ENCODE measurements at places on chromosomes 6 and 20. TPM values are rescaled to one million over a fixed set of nuclear protein-coding genes. Genes with fewer than 3 reads are reported as not detected.

DNA sequence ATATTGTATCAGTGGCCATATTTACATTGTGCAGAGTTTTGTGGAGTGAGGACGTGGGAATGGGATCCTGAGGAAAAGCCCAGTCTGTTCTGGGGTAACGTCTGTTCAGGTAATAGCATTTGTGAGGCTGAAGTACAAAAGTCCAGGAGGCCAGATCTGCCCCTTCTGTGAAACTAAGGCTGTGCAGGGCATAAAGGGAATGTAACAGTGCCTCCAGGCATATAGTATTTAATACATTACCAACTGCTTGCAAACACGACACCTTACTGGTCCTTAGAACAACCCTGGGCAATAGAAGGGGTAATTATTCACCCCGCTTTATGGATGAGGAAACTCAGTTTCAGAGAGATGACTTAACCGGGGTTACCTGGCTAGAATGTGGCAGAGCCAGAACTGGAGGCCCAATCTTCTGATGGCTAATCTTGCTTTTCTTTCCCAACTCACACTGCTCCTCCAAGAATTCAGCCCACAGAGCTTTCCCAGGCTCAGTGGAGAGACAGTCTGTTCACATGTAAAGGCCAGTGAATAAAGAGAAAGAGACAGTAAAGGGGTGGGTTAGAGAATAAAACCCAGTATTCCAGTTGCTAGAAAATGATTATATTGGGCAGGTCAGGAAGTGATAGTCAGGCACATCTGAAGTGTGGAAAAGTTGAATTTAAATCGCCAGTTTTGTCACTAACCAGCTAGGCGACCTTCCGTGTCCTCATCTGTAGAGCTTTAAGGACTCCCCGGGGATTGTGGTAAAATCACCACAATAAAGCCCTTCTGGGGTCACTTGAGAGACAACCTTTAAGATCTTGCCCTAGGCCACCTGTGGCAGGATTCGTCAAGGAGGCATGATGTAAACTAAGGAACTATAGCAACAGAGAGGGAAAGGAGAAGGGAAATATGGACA lies 280.7 kb upstream of the CITED2 start:
- no peak for DNase-seq

GRCh38 chr20:45969712-45970634 lies 2.0 kb downstream of the ZNF335 start:
- DNase-seq, result no peak

DNA sequence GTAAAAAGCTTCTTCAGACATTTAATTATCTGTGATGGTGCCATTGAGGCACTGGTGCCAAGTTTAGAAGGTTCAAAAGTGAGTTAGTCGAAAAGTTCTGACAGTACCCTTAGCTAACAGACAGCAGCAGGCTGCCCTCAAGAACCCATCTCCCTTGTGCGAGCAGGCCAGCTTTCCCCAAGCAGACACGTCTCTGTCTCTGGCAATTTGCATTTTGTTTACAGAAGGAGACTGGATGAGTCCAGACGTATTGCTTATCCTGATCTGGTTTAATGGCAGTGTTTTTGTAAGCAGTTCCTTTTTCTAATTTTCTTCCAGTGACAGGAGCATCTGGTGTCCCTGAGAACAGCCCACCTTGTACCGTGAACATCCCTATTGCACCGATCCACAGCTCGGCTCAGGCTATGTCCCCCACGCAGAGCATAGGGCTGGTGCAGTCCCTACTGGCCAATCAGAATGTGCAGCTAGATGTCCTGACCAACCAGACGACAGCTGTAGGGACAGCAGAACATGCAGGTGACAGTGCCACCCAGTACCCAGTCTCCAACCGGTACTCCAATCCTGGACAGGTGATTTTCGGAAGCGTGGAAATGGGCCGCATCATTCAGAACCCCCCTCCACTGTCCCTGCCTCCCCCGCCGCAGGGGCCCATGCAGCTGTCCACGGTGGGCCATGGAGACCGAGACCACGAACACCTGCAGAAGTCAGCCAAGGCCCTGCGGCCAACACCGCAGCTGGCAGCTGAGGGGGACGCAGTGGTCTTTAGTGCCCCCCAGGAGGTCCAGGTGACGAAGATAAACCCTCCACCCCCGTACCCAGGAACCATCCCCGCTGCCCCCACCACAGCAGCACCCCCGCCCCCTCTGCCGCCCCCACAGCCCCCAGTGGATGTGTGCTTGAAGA lies 58.3 kb upstream of the TMEM181 start:
- DNase-seq, result no peak

- no peak for DNase-seq
Measured at GRCh38 chr6:71478834-71479541, 190.4 kb downstream of the OGFRL1 start.

- no peak for DNase-seq
Measured at GRCh38 chr6:152896923-152897322, 85.9 kb downstream of the FBXO5 start.

DNA sequence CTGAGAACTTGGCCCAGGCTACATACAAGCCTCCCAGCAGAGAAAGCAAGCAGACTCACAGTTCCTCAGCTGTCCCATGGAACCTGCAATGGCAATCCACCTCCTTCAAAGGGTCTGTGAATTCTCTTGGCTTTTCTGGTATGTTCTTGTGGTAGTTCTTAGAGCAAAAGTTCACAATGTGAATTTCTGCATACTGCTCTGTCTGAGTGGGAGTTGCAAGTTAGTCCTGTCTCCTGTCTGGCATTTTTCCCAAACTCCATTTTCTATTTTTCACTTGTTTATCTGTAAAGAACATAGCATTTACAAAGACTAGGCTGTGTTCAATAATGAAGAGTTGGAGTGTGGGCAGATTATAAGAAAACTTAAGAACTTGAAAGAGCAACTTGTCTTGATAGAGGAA lies 269.9 kb downstream of the BCKDHB start:
- no peak for DNase-seq

GRCh38 chr6:5584078-5584482 lies 322.8 kb downstream of the FARS2 start:
- no peak for DNase-seq

GRCh38 chr6:2072453-2072852 lies 173.0 kb downstream of the GMDS start:
- DNase-seq, result no peak

DNA sequence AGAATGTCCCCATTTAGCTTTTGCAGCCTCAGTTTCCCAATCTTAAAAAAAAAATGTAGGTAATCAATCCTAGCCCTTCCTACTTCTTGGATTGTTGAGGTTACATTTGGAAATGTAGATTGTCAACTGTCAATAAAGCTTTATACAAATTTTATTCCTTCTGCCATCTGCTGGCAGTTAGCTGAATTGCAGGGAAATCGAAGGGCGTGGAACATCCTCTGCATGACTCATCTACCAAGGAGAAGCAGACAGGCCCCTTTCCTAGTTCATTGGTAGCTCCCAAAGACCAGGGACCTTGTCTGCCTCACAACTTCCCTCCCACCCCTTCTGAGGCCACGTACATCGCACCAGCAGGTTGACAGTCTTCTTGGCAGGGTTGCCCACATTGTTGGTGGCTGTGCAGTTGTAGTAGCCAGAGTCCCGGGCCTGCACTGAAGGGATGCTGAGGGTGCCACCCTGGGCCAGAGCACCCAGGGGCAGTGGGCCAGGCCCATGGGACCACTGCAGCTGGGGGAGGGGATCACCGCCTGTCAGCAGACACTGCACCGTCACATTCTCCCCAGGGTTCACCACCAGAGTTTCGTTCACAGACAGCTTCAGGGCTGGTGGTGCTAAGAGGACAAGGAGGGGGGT lies 43.6 kb downstream of the MDGA1 start:
- no peak for DNase-seq

DNA sequence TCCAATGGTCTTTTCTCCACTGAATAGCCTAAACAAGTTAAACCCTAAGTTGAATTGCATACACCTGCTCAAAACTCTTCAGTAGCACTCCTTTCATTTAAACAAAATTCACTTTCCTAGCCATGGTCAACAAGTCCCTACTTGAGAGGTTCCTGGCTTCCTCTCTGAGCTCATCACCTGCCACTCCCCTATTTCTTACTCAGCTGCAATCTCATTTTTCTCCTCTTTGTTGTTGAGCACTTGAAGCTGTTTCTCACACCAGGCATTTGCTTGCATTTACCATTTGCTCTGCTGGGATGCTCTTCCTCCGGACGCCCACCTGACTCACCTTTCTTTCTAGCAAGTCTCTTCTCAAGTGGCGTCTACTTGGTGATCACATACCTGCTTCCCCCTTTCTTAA lies 38.5 kb downstream of the EDN1 start:
- DNase-seq, result no peak

GRCh38 chr6:108157981-108158525 lies 7.8 kb upstream of the NR2E1 start:
- no peak for DNase-seq

DNA sequence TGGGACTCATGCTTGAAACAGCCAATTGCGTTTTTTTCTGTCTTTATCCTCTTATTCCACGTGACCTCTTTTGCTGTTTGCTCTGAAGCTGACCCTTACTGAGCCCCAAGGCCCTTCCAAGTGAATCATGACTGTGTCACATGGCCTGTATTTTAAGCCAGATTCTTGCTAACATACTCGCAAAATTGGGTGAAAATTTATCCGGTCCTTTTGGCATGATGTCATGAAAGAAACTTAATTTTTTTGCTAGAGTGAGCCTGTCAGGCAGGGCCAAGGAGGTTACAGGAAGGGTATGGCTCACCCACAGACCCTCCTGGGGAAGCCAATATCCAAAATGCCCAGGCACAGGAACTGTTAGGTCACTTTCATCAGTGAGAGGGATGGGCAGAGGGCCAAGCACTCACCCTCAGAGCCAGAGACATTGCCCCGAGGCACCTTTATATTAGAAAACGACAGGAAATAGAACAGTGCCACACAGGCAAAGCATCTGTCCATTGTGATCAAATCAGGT lies 296.7 kb downstream of the CDH26 start:
- DNase-seq, result no peak

DNA sequence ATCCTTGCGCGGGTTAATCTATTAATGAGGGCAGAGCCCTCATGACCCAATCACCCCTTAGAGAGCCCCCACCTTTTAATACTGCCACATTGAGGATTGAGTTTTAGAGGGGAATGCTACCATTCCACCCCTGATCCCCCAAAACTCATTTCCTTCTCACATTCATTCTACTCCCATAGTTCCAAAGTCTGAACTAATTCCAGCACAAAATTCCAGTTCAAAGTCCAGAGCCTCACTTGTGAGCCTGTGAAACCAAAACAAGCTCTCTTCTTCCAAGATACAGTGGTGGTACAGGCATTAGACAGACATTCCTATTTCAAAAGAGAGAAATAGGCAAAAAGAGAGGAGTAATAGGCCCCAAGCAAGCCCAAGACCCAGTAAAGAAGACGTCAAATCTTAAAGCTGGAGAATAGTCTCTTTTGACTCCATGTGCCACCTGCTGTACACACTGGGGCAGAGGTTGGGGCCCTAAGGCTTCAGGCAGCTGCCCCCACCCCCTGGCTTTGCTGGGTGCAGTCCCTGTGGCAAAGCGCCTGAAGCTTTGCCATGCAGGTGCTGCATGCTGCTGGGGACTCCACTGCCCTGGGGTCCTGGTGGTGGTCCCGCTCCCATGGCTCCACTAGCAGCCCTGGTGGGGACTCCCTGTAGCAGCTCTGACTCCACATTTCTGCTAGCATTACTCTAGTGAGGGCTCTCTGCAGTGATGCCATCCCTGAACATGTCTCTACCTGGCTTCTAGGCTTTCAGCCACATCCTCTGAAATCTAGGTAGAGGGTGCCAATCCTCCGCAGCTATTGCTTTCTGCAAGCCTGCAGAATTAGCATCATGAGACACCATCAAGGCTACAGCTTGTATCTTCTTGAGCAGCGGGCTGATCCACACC lies 41.3 kb downstream of the RSPH3 start:
- no peak for DNase-seq

- no peak for DNase-seq
Measured at GRCh38 chr20:25480156-25480555, 72.7 kb downstream of the GINS1 start.

DNA sequence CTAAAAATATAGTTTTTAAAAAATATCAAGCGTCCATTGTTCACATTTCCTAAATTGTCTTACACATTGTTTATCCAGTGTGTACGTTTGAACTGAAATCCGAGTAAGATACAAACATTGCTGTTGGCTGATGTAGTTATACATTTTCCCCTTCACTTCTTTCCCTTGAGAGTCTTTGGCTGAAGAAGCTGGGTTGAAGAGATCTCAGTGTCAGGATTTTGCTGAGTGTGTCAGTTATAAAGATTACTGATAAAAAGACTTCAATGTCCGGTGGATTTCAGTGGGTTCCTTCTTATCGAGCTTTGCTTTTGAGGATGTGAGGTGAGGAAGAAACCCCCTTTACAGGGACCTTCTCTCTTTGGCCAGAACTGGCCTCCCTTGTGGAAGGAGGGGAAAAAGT lies 20.5 kb downstream of the RFPL4B start:
- DNase-seq, result no peak

DNA sequence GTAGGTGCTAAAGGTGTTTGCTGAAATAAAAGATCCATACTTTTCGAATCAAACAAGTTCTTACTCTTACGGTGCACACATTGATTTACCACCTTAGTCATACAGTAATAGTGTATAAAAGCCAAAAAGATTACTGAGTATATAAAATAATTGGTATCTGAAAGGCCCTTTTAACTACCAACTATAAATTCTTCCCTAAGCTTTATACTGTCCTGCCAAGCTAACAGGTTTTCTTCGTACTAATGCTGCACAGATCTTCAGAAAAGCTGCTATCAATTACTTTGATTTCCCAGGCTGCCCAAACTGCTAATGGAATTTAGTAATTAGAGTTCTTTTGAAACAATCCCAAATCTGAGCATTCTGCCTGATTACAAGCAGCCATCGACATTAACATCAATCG lies 97.5 kb downstream of the PRKN start:
- DNase-seq, result no peak

GRCh38 chr20:60345106-60345505 lies 386.9 kb downstream of the CDH26 start:
- no peak for DNase-seq

DNA sequence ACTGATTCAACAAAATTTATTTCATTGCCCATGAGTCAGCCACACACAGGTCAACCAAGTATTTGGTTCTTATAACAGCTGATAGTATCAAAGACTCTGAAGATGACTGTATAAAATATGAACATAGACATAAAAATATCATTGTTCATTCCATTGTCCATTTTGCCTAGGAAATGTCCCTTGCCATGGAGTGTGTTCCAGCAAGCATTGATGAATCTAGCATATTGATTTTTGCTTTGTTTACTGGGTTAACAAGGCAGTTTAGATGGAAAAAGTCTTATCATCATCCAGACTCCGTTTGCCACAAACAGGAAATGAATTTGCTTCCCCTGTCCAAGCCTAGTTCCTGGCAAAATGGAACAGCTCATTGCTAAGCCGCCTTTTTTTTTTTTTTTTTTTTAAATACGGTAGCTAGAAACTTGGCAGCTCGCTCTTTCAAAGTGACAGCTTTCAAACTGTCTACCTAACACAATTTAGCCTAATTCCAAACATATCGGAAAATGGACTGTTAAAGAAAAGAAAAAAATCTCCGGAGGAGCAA lies 7.5 kb downstream of the F13A1 start:
- no peak for DNase-seq

The WFDC5 gene
- not detected for total RNA-seq

The ADIG gene
- 0.89 TPM for total RNA-seq

The PNLDC1 gene
- total RNA-seq, result 1.1 TPM

The TAF8 gene
- 38.7 TPM for total RNA-seq

The CALHM4 gene
- total RNA-seq, result not detected

The LGSN gene
- total RNA-seq, result not detected

The CST9 gene
- total RNA-seq, result not detected

The UNC5CL gene
- 5.0 TPM for total RNA-seq

The MGME1 gene
- 30.3 TPM for total RNA-seq

The MYO6 gene
- total RNA-seq, result 6.8 TPM

The TBXT gene
- not detected for total RNA-seq
